Spleen (tissue), 13 donors: ENCODE measurements at places on chromosomes 12 and 14. TPM values are rescaled to one million over a fixed set of nuclear protein-coding genes. Genes with fewer than 3 reads are reported as not detected.
A peak's percentile ranks its signal among the peaks of the same experiment; 100 is the strongest.

DNA sequence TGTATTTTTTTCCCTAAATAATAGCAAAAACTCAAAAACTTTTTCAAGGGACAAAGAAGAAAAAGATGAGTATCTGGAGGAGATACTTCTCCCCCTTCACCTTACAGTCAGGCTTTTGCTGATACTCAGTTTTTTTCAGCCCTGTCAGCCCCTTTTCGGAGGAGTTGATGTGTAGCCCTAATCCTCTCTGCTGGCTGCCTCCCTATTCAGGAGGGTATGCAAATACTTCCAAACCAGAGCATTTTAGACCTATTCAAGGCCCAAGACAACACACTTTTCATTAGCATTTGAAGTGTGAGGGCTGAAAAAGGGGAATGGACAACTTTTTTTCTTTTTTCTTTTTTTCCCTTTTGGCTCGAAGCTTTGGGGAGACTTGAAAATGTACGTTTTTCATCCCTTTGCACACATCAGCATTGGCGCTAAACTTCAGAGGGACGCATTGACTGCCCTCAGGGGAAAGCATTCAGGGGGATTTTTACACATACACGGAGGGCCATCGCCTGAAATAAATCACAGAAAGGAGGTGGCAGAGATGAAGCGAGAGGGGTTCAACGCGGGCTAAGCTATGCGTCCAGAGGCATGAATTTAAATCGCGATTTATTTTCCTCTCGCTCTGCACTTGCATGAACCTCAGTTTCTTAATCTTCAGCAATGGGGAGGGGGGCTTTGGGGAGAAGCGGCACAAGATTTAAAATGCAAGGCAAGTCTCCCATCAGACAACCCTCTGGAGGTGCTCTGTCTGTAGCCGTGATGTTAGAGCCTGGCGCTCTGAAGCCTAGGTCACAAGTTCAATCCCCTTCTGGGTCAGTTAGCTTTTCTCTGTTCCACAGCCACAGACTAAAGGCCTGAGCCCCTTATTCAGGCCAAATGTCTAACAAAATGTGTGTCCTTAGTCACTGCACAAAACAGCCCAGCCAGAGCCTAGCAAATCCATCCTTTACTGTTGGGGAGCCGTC, 86.3 kb downstream of the ASCL1 start:
- no peaks in the 10 kb centered on the region for H3K4me1 ChIP-seq
- H3K36me3 ChIP-seq, result no peaks in the 10 kb centered on the region
- H3K27me3 ChIP-seq, result no peaks in the 10 kb centered on the region

DNA sequence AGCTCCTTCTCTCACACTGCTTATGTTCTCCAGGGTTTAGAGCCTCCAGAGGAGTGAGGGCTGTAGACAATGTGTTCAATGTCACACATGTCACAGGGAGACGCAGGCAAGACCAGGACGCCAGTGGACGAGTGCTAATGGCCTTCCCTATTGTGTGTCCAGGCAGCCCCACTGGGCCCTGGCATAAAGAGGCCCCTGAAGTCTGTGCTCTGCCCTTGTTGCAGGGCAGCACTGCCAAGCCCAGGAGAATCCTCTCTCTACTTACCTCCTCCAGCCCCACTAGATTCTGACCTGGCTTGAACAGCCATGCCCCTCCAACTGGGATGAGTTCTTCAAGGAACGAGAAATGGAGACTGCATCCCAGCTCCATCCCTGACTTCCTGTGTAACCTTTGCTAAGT, 24.8 kb upstream of the TMEM106C start:
- no peak overlapping the region for H3K4me3 ChIP-seq
- H3K4me1 ChIP-seq, result peaks cover 5% of the 10 kb centered on the region
- peaks cover 4% of the 10 kb centered on the region for H3K27me3 ChIP-seq
- no peak overlapping the region for H3K27ac ChIP-seq

DNA sequence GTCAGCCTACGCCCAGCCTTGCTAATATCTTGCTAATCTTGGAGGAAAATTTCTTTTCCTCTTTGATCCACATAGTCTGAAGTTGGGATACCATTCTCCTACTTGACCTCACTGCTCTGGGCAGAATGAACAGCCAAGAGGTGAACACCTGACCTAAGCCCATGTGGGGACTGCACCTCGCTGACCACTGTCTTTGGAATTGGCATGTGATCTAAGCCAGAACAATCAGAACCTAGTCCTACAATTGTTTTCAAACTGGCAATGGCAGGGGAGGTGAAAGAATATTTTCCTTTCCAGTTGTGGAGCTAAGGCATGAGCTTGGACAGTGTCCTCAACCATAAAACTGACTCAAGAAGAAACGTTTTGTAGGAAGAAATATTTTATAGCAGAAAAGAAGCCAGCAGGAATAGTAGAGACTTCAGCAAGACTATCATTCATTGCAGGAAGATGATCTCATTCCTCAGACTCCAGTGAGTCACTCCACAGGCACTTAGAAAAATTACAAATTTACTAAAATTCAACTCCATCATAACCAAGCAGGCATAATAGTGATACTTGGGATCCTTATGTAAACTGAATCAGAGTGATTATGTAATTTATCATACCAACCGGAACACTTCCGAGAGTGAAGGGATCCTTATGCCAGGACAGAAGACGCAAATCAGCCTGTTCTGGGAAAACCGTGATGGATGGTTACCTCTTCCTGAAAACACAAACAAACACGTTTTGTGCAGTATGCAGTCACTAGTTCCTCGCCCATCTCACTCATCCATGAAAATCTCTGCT, 14.7 kb downstream of the PTPRO start:
- H3K27ac ChIP-seq, result no peak overlapping the region
- no peaks in the 10 kb centered on the region for H3K27me3 ChIP-seq
- no peak for DNase-seq

GRCh38 chr14:99506276-99506675, 25.1 kb downstream of the CCNK start:
- H3K4me1 ChIP-seq, result peaks cover 12% of the 10 kb centered on the region
- no peak overlapping the region for H3K27ac ChIP-seq
- no peaks in the 10 kb centered on the region for H3K27me3 ChIP-seq

DNA sequence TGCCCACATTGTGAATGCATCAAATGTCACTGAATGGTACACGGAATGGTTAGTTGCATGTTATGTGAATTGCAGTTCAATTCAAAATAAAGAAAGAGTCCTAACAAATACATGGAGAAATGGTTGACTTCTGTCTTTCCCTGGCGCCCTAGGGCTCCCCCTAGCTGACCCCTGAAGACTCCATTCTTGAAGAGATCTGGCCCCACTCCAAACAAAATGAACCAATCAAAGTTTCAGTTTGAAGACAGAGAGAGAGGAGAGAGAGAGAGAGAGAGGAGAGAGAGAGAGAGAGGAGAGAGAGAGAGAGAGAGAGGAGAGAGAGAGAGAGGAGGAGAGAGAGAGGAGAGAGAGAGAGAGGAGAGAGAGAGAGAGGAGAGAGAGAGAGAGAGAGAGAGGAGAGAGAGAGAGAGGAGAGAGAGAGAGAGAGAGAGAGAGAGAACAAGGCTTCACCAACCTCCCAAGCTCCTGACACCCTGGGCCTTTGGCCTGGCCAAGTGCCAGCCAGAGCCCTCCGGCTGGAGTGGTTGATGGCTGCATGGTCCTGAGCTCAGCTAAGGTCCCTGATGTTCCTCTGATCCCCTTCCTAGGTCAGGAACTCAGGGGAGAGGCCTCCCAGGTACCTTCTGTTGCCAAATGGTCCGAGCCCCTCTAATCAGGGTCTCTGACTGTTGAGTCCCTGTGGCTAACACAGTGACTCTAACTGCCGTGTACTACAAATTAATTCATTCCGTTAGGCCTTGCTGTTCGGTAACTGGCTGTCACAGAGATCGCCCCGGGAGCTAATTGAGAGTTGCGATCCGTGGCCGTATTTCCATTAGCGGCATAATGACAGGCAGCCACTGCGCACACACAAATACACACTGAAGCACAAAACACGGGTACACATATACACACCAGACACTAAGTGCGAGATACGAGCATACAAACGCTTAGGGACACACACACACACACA, 188.8 kb downstream of the ESRRB start:
- no peak overlapping the region for H3K27ac ChIP-seq
- no peak for DNase-seq
- no peaks in the 10 kb centered on the region for H3K4me1 ChIP-seq
- H3K27me3 ChIP-seq, result no peaks in the 10 kb centered on the region
- H3K4me3 ChIP-seq, result no peak overlapping the region
- no peaks in the 10 kb centered on the region for H3K36me3 ChIP-seq

GRCh38 chr14:48925184-48925583, 661.0 kb downstream of the RPS29 start:
- H3K27ac ChIP-seq, result no peak overlapping the region
- no peak for DNase-seq
- H3K4me3 ChIP-seq, result no peak overlapping the region
- H3K4me1 ChIP-seq, result no peaks in the 10 kb centered on the region

- H3K4me3 ChIP-seq, result no peak overlapping the region
- no peak for DNase-seq
- H3K27ac ChIP-seq, result no peak overlapping the region
- no peaks in the 10 kb centered on the region for H3K27me3 ChIP-seq
Observed at GRCh38 chr12:24846689-24847088, 102.2 kb downstream of the BCAT1 start.

GRCh38 chr12:23186950-23187349, 562.0 kb downstream of the ETNK1 start:
- no peak overlapping the region for H3K27ac ChIP-seq
- H3K36me3 ChIP-seq, result no peaks in the 10 kb centered on the region
- no peaks in the 10 kb centered on the region for H3K4me1 ChIP-seq
- no peak for DNase-seq
- no peak overlapping the region for H3K4me3 ChIP-seq

DNA sequence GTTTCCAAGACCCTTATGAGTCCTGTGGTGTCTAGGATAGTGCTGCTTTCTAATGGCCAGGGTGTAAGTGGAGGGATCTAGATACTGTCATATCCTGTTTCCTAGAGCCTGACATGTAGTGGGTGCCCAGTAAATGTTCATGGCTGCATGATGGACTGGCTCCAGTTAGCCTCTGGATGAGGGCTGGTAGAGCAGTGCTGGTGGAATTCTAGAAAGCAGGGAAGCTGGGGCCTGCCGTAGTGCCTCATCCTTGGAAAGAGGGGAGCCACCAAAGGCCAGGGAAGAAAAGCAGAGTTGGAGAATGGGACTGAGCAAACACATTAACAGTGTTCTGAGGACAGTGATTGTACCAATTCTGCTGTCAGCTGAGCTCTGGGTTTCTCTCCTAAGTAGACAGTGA, 637 bp downstream of the GZMB start:
- H3K27me3 ChIP-seq, result no peaks in the 10 kb centered on the region
- no peaks in the 10 kb centered on the region for H3K36me3 ChIP-seq
- DNase-seq, result no peak
- H3K27ac ChIP-seq, result peak overlapping the region; percentile 43
- no peaks in the 10 kb centered on the region for H3K4me1 ChIP-seq

- no peaks in the 10 kb centered on the region for H3K4me1 ChIP-seq
- H3K36me3 ChIP-seq, result no peaks in the 10 kb centered on the region
- H3K4me3 ChIP-seq, result no peak overlapping the region
Observed at GRCh38 chr12:15428632-15429031, 106.3 kb downstream of the PTPRO start.

DNA sequence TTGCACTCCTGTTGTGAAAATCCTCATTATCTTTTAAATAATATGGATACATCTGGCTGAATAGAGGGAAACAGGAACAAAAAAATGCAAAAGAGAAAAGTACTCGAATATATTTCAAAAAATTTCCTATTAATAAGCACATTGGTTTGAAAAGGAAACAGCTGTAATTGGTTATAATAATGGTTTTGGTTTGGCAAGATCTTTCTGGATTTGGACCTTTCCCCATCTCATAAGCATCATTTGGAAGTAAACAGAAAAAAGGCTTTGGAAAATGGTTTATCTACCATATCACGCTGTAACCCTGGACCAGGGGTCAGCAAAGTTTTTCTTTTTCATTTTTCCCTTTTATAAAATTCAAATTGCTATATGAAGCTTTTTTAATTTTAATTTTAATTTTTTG, 2.8 kb upstream of the NINJ2 start:
- H3K4me3 ChIP-seq, result no peak overlapping the region
- DNase-seq, result no peak
- H3K4me1 ChIP-seq, result peaks cover 9% of the 10 kb centered on the region
- no peak overlapping the region for H3K27ac ChIP-seq

DNA sequence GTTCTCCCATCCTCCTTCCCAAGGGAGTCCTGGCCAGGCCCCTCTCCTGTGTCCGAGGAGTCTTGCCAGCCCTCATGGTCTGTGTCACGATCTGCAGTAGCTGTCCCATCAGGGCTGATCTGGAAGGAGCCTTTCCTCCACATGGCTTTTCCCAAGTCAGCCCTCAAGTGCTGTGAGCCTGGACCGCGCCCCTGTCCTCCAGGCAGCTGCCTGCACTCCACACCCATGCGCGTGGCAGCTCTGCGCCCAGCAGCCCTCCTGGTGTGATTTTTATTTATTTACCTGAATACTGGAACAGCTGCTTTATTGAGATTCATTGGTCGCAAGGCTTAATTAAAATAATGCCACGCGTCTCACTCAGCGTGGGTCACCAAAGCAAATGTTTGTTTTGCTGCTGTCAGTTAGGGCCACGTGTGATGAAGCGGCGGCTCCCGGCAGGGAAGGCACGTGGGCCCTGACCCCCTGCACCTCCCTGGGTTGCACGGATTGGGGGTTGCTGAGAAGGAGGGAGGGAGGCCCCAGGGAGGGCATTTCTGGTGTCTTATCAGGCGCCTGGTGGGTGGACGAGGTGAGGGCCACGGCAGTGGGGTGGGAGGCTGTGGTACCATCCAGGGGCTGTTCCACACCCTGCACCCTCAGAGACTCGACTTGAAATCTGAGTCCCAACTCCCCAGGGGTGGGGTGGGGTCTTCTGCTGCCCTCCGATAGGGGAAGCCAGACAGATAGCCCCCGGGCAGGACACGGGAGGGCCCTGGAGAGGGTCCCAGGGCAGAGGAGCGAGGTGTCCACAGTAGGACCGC, 206.3 kb upstream of the C14orf180 start:
- H3K4me1 ChIP-seq, result no peaks in the 10 kb centered on the region
- H3K27ac ChIP-seq, result no peak overlapping the region
- H3K4me3 ChIP-seq, result no peak overlapping the region
- no peaks in the 10 kb centered on the region for H3K36me3 ChIP-seq
- peak; percentile 59 for DNase-seq

- DNase-seq, result no peak
- peaks cover 11% of the 10 kb centered on the region for H3K36me3 ChIP-seq
- no peaks in the 10 kb centered on the region for H3K4me1 ChIP-seq
- no peak overlapping the region for H3K4me3 ChIP-seq
Observed at GRCh38 chr12:106999446-106999845, 12.5 kb upstream of the MTERF2 start.

DNA sequence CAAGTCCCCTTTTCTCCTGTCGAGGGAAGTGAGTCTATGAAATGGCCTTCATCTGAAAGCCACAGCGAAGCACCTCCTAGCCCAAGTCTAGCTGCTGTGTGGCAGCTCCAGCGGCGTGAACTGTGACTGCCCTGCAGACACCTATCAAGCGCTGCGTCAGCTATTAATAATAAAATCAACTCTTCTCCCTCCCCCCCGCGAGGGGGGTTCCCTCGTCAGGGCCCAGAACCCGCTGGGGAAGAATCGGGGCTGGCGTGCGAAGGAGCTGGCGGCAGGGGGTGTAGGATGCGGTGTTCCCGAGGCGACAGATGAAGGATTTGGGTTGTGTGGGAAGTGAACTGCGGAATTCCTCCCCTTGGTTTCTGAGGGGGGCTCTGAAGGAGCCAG, 662 bp upstream of the ATP2A2 start:
- no peak for DNase-seq
- H3K36me3 ChIP-seq, result peaks cover 14% of the 10 kb centered on the region
- H3K27me3 ChIP-seq, result no peaks in the 10 kb centered on the region
- H3K27ac ChIP-seq, result peak overlapping the region; percentile 99
- H3K4me1 ChIP-seq, result peaks cover 38% of the 10 kb centered on the region

SLC10A1 gene
- not detected for total RNA-seq

IL31 gene
- not detected for total RNA-seq

SLC6A15 gene
- 0.13 TPM for total RNA-seq

TBX5 gene
- total RNA-seq, result not detected

GPHN gene
- 9.0 TPM for total RNA-seq

IFI27 gene
- 676 TPM for total RNA-seq

PSMA6 gene
- total RNA-seq, result 158 TPM

MYL6B gene
- 17.1 TPM for total RNA-seq

LPAR5 gene
- total RNA-seq, result 12.9 TPM
